ENCODE measurements at places on chromosomes 7 and 10.

- no peak for DNase-seq
Measured at GRCh38 chr7:32042900-32043299, 27.3 kb downstream of the PDE1C start.

DNA sequence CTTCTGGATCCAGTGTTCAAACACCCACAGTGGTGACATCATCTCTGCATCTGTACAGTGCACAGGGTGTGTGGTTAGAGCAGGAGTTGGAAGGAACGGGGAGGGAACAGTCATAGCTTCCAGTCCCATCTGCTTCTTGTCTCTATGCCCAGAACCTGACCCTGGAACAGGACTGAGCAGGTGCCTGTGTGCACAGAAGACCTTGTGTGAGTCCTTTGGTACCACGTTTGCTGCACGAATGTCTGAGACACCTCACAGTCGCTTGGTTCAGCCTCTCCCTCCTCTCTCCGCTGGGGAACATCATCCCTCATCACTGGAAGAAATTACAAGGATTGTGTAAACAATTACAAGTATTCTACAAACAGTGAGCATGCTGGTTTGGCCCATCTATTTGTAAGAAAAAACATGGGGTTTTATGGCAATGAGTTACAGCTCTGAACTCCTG is 243.0 kb upstream of the KLF6 start:
- DNase-seq = no peak

DNA sequence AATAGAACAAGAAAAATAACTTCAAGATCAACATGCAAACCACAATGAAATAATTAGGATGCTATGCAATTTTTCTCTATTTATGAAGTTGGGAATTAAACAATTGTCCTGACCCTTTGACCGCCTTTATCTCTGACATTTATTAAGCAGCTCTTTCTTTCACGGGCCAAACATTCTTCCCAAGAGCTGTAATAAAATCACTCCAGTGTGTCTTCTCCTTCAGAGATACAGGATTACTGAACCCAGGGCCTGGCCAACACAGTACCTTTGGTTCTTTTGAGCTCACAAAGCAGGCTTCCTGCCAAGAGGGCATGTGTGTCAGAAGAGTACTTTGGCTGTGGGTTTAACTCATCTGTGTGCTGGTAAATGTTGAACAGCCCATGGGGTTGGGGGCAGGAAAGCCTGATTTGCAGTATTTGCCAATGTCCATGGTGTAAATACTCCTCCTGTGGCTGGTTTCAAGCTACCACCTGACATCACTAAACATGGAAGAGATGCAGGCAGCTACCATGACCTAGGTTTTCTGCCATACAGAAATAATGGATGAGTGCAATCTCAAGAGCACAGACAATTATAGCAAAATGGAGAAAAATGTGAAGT is 121.7 kb downstream of the FANK1 start:
- DNase-seq = no peak

DNA sequence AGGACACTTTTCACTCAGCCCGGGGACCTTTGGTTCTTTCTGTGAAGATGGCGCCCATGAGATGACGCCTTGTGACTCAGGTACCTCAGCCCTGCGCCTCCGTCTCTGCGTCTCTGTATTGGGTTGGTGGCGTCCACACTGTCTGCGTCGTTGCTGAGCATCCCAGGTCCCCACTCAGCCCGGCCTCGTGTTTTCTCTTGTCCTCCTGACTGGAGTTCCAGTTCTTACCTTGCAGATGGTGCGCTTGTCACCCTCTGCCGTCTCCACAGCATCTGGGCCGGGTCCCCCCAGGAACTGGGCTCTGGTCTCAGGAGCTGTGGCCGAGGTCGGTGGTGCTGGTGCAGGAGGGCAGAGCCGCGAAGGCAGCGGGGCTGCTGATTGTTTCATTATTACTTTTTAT is 150.4 kb downstream of the WDR37 start:
- DNase-seq = no peak

DNA sequence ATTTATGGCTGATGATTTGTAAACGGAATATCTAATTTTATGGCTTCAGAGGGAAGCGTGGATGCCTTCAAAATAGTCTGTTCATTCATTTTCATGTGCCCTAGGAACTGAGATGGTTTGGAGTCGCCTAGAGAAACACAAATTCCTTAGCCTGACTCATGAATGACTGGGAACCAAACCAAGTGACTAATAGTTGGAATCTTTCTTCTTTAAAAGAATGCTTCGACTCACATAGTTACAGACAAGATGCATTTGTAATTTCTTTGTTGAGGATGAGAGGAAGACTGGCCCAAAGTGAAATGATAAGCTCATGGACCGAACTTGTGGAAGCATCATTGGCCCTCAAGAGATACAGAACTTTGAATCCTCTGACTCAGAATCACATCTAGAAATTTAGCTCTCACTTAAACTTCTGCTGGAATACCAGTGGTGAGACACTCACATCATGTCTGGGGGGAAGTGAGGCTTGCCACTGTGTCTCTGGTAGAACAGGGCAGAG is 1107.2 kb downstream of the NRG3 start:
- peak; percentile 97 for DNase-seq

- no peak for DNase-seq
Measured at GRCh38 chr7:146542101-146542500, 425.5 kb downstream of the CNTNAP2 start.

- DNase-seq = no peak
Measured at GRCh38 chr10:121330563-121330962, 267.7 kb downstream of the FGFR2 start.

- DNase-seq = no peak
Measured at GRCh38 chr10:93206652-93207051, 133.0 kb downstream of the CYP26A1 start.

GRCh38 chr10:5506751-5507648 is 7.6 kb upstream of the CALML5 start:
- no peak for DNase-seq

DNA sequence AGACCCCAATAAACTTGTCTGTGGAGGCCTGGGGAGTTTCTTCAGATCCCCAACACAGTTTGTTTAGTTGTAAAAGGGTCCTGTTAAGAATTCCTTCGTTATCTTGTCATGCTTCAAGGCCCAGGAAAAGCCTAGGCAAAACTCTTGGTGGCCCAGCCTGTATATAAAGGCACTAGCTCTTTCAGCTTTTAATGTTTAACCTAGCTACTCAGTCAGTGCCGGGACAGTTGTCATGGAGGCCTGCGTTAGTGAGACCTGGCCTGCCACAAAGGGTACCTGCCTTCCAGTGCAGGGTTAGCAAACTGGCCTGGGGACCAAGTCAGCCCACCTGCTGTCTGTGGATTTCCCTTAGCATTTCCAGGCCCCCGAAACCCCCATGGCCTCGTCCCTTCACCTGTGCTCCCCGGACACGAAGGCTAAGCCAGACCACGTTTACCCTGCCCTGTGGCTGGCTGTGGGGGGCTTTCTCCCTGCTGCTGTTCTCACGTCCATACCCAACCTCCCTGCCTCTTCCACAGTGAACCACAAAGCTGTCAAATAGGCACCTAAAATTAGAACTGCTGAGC is 96.9 kb upstream of the PPP2R2D start:
- no peak for DNase-seq

DNA sequence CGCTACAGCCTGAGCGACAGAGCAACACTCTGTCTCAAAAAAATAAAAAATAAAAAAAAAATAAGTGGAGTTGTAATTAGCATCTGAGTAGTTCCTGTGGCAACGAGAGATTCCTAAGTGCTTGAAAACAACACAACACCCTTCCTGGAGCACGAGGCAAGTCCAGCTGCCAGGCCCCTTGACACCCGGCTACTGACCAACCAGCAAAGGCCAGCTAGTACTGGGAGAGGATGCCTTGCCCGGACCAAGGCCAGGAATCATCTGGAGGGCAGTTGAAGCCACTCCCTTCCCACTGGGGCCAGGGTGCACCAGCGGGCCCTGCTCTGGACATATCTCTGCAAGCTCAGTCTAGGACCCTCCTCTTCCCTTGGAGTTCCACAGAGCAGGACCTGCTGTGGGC is 536 bp downstream of the C10orf105 start:
- DNase-seq = no peak

- DNase-seq = no peak
Measured at GRCh38 chr10:96261930-96262329, 9.4 kb downstream of the BLNK start.

DNA sequence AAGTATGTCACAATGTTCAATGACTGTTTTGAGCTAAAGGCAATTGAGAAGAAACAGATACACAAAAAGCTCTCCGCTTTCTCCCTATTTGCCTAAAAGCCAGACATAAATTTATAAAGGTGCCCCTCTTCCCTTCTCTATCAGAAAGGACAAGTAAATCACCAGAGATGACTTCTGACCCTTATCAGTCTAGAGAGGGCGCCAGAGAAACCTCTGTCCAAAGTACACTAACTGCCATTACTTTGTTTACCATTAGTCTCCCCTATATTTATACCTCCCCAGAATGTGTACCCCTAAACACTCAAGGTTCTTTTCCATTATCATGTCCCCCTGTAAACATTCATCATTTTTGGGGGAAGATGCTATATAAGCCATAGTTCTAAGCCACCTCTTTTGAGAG is 49.3 kb downstream of the TPK1 start:
- no peak for DNase-seq

DNA sequence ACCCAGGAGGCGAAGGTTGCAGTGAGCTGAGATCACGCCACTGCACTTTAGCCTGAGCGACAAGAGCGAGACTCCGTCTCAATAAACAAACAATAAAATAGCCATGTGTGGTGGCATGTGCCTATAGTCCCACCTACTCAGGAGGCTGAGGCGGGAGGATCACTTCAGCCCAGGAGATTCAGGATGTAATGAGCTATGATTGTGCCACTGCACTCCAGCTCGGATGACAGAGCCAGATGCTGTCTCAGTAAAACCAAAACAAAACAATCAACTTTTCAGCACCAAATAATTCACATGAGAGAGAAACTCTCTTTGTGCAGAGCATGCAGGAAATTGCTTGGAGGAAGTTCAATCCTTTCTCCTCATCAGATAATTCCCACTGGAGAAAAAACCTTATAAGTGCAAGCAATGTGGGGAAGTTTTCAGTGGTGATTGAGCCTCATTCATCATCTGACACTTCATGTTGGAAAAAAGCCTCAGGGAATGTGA is 13.4 kb upstream of the FIS1 start:
- peak; percentile 63 for DNase-seq

DNA sequence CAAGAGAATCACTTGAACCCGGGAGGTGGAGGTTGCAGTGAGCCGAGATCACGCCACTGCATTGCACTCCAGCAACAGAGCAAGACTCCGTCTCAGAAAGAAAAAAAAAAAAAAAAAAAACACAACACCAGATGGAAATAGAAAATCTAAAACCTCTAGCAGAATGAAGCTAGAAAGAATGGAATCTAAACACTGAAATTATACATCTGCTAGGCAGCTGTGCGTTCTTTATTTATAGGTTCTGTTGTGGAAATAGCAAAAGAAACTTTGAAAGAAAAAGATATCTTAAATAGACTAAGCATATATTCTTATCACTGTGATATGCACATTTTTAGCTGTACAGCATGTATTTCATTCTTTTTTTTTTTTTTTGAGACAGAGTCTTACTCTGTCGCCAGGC is 17.1 kb downstream of the BMPR1A start:
- peak; percentile 39 for DNase-seq

DNA sequence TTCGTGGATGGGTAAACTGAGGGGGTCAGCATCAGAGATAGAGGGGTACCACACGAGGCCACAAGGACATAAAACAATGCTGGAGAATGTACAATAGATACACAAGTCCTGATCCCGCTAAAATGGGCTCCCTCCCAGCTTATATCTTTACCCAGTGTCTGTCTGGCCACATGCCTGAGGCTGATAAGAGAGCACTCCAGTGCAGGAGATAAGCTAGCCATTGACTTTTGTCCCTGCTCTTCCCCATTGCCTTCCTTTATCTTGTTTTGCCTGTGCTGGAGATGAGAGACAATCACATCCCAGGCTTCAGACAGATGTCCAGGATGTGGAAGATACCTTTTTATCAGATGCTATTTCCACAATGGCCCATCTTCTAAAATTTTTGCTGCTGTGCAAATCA is 6.0 kb downstream of the GAD2 start:
- no peak for DNase-seq

GRCh38 chr10:130378556-130379400 is 242.6 kb downstream of the GLRX3 start:
- DNase-seq = no peak

- DNase-seq = no peak
Measured at GRCh38 chr7:128115336-128115820, 84.1 kb upstream of the LRRC4 start.

- peak; percentile 61 for DNase-seq
Measured at GRCh38 chr7:43721193-43721806, 8.0 kb downstream of the COA1 start.

DNA sequence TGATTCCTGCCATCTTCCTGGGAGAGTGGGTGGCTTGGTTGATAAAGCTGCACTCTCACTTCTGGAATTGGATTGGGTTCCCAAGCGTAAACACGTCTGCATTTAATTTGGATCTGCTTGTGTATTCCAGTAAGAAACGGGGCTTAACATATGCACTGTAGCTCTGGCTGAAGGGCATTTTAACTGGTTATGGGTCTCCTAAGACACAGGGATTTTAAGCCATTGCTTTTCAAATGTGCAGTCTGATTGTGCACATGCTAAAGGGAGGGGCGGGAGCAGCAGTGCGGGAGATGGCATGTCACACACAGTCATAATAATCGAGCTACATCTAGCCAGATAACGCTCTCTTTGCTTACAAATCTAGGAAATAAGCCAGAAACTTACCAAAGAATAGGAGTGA is 247.3 kb upstream of the LYZL1 start:
- peak; percentile 31 for DNase-seq

GRCh38 chr10:89741126-89741762 is 39.9 kb downstream of the KIF20B start:
- no peak for DNase-seq

DNA sequence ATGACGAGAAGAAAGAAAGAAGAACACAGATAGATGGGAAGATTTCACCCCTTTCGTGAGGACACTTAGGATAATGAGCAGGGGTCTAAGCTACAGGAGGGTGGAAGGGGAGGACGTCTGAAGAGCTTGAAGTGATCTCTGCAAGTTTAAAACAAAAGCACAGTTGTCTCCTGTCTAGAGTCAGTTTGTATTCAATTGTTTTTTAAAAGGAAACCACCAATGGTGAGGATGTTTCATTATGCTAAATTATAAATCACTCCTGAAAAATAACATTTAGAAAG is 85.9 kb downstream of the ADAM12 start:
- no peak for DNase-seq

GRCh38 chr10:69898524-69898923 is 96.8 kb downstream of the COL13A1 start:
- no peak for DNase-seq

Data from fibroblast of upper back skin (primary cell).